ENCODE measurements at places on chromosomes 3 and 15.
A peak's percentile ranks its signal among the peaks of the same experiment; 100 is the strongest.

- no peak for DNase-seq
Observed at GRCh38 chr3:58148049-58148448, 62.7 kb downstream of the DNASE1L3 start.

DNA sequence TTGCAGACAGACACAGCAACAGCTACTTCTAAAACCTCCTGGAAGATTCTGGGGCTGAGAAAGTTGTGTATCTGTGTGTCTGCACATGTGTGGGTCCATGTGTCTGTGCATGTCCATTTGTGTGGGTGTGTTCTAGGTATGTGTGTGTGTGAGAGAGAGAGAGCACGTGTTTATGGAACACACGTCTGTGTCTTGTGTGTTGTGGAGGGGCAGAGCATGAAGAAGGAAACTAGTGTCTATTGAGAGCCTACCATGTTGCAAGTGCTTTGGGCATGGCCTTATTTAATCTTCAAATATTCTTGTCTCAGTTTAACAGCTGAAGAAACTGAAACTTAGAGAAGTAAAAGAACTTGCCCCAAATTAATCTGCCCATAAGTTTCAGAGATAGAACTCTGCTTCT is 327.5 kb downstream of the UACA start:
- no peak for DNase-seq

- peak; percentile 20 for DNase-seq
Observed at GRCh38 chr15:55774113-55774970, 31.4 kb upstream of the PRTG start.

DNA sequence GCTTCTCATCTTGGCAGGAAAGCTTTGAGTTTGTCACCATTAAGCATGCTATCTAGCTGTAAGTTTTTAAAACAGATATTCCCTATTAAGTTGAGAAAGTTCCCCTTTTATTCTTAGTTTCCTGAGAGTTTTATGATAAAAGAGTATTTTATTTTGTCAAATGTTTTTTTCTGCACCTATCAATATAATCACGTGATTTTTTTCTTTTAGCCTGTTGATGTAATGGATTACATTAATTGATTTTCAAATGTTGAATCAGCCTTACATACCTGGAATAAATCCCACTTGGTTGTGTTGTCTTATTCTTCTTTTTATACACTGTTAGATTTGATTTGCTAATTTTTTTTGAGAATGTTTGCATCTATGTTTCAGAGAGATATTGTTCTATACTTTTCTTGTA is 179.5 kb downstream of the ZNF621 start:
- DNase-seq = no peak

- no peak for DNase-seq
Observed at GRCh38 chr3:35393901-35394799, 245.2 kb upstream of the ARPP21 start.

GRCh38 chr3:152030320-152030719 is 156.9 kb downstream of the SUCNR1 start:
- no peak for DNase-seq

DNA sequence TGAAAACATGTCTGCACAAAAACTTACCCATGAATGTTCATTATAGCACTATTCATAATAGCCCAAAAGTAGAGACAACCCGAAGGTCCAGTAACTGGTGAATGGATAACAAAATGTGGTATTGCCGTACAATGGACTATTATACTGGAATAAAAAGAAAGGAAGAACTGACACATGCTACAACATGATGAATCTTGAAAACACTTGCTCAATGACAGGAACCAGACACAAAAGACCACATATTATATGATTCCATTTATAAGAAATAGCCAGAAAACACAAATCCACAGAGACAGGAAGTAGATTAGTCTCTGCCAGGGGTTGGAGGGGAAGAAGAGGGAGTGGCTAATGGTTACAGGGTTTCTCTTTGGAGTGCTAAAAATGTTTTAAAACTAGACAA is 18.3 kb downstream of the SHC4 start:
- DNase-seq = no peak

DNA sequence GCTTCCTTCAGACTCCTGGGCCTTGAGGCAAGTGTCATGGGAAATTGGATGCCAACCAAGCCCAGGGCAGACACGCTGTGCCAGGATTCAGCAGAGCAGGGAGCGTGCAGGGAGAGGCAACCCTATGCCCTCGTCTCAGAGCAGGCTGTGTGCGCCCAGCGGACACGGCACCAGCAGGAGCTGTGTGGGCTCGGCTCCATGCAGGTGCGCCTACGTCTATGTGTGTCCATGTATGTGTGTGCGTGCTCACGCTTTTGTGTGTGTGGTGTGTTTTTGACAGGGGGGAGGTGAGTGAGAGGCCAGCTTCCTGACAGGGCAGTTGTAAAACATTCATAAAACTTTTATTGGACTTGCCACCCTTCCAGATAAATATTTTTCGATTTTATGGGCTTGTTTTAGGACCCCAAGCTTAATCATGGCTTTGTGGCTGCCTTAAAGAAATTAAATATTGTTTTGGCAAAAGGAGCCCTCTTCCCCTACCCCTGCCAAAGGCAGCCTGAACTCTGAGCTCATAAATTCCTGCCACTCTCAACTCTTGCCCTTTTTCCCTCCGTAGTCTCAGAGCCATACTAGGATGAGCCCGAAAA is 84.4 kb downstream of the DNAJB8 start:
- no peak for DNase-seq

- DNase-seq = no peak
Observed at GRCh38 chr15:61564785-61565184, 335.7 kb upstream of the RORA start.

DNA sequence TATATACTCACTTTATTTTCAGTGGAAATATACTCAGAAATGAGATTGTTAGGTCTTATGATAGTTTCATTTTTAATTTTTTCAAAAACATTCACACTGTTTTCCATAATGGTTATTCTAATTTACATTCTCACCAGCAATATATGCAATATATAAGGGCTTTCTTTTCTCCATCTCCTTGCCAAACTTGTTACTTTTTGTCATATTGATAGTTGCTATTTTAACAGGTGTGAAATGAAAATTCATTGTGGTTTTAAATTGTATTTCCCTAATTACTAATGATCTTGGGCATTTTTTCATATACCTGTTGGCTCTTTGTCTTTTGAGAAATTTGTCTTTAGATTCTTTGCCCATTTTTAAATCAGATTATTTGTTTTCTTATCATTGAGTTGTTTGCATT is 325.2 kb downstream of the DIPK2A start:
- no peak for DNase-seq

- no peak for DNase-seq
Observed at GRCh38 chr15:35102186-35102585, 17.1 kb upstream of the NANOGP8 start.

DNA sequence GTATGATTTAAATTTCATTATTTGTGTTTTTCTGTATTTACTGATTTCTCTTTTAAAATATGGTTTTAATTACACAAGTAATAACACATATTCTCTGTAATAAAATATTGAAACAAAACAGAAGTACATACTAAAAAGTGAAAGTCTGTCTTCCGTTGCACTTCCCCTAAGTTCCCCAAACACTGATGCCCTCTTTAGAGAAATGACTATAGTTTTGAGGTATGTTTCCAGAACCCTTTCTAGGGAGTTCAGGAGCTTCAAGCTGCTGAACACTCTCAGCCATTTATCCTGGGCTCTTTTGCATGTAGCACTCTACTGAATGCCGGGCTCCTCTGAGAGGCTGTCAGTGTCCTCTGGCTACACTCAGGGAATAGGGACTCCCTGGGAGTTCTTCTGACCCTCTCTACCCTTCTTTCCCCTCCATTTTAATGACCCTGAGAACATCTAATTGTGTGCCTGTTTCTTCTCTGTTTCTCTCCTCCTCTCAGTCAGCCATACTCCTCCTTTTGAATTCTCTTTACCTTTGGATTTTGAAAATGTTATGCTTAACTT is 60.4 kb upstream of the KCNAB1 start:
- DNase-seq = no peak

DNA sequence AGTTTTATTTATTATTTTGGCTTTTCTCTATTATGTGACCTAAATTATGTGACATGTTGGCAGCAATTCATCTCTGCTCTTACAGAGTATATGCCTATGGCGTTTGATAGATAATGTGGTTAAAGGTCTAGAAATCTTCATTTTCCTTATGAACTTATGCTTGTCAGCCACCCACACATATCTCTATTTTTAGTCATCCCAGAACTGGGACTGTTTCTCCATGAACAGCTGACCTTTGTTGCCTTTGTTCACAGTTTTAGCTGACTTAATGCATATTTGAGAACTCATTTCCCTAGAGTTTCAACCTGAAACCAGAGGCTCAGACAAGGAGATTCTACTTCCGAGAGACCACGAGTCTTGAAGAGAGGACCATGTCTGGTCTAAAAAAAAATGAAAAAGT is 176.5 kb downstream of the RAP2B start:
- no peak for DNase-seq

- no peak for DNase-seq
Observed at GRCh38 chr15:67019069-67019468, 46.3 kb upstream of the SMAD3 start.

DNA sequence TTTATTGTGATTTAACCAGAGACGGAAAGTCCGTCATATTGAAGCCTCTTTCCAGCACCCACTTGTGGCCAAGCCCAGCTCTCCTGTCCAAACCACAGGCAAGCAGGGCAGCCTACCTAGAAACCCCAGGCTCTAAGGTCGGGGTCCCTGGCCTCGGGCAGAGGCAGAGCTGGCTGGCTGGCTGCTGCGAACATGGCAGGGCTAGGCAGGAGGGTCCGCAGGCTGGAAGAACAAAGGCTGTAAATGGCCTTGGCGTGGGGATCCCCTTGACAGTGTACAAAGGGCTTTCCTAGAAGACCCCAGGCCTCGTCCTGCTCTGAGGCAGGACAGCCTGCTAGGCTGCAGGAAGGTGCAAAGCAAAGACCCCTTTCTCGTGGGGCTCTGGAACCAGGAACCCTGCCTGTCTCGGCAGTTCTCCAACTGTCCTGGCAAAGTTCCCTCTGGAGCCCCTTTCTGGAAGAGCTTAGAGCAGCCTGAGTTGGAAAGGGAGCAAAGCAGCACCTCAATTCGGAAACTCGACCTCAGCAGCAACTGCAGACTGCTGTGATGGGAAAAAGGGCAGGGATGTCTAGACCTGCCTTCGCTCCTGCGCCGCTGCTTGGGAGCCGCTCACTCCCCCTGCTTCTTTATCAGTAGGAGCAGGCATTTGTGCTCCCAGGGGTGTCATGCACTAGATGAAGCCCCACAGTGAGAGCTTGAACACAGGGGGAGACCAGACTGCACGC is 8.5 kb downstream of the CALML4 start:
- no peak for DNase-seq

DNA sequence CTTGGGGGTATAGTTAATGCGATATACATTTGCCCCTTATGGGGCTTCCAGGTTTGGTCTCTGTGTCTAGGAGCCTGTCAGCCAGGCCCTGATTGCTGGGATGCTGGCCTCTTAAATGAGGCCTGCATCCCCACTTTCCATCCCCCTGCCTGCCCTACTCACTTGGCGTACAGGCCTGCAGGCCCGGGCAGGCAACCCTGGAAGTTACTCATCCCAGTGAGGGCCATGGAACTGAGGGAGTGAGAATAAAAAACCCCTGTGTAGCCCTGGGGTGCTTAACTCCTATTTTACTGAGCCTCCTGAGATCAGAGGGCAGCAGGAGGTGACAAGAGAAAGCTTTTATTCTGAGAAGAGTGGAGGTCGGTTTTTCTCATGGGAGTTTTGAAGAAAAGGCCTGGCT is 2.0 kb downstream of the DISP2 start:
- DNase-seq = no peak

GRCh38 chr3:159667261-159667660 is 321.4 kb upstream of the IL12A start:
- DNase-seq = no peak

GRCh38 chr3:2078821-2079220 is 19.8 kb upstream of the CNTN4 start:
- no peak for DNase-seq

DNA sequence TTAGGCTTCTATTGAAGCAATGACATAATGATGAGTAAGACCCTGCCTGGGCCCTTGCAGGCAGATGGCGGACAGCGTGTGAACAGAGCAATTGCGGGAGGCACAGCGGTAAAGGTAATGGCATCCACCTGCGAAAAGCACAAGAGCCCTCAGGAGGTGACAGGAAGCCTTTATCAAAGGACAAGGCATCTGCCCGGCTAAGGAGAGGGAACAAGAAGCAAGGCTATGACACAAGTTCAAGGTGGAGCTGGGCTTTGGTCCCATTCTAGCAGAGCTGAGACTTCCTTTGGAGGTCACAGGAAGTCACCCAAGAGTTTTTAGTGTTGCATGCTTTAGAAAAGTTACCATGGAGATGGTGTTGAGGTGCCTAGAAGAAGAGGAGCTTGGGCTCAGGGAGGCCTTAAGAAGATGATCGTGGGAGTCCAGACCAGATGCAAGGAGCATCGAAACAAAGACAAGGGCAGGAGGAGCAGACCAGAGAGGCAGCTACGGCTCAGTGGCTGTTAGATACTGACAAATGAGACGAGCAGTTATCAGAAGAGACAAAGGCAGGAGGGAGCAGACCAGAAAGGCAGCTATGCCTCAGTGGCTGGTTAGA is 34.5 kb downstream of the OSBPL10 start:
- no peak for DNase-seq

GRCh38 chr3:113287111-113287802 is 75.9 kb downstream of the BOC start:
- no peak for DNase-seq

- DNase-seq = no peak
Observed at GRCh38 chr3:194337965-194338753, 13.0 kb downstream of the CPN2 start.

GRCh38 chr15:70582143-70582945 is 181.0 kb downstream of the UACA start:
- no peak for DNase-seq

DNA sequence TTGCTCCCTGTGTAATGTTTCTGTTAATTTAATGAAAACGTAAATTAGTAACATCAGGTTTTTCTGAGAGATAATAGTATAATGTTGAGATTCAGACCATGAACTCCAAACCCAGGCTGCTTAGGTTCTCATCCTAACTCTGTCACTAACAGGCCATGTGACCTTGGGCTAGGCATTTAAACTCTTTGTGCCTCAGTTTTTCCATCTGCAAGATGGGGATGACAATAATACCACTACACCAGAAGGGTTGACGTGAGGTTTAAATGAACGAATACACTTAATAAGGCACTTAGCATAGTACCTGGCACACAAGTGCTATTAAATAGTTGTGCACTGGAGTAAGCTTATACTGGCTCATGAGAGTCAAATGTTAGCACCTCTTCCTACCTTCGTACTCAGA is 370.8 kb downstream of the MAGI1 start:
- no peak for DNase-seq

- no peak for DNase-seq
Observed at GRCh38 chr3:171876680-171877147, 33.6 kb downstream of the TMEM212 start.

DNA sequence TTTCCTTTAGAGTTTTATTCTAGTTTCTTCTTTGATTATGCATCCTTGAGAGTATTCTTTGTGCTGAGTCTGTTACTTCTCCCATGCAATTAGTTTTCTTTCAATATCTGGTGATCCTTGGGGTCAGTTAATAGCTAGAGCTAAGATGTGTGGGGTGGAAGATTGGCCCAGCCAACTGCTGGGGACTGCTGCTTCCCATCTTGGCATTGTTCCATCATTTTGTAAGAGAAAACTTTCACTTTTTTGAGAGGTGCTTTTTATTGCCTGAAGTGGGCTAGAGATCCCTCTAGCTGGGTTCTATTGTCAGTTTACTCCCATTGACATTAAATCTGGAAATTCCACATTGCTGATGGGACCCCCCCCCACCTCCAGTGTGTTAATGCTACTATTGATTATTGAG is 15.4 kb downstream of the BCL2L10 start:
- DNase-seq = no peak

GRCh38 chr3:20865803-20866202 is 679.8 kb upstream of the SGO1 start:
- DNase-seq = no peak

Measured in activated T-cell treated with anti-CD3 and anti-CD28 coated beads for 24 hours (primary cell).